ENCODE measurements at places on chromosomes 6 and 20.

GRCh38 chr6:133062077-133062476 is 179.1 kb upstream of the EYA4 start:
- DNase-seq = no peak

DNA sequence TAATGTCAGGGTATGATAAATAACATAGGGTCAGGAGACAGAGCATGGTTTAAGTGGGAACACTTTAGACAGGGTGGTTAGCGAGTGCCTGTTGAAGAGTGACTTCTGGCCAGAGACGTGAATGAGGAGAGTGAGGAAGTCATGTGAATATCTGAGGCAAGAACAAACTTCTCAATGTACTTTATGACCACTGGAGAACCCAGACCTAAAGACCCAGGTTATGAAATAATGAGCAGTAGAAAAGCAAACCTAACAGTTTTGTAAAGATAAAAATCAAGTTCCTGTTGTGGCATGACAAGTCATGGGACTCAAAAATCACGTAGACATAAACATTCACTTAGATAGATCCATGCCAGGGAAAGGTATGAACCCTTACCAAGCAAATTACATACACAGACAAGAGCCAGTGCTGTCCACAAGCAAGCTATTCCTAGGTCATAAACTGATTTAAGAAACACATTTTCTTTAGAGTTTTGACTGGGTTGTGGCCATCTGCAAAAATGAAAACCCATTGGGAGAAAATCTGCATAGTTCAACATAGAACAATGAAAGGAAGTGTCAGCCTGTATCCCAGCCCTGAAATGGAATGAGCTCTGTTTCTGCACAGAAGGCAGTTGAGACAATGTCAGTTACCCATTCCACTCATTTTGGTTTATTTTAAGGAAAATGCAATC is 2.2 kb upstream of the MYCT1 start:
- no peak for DNase-seq

DNA sequence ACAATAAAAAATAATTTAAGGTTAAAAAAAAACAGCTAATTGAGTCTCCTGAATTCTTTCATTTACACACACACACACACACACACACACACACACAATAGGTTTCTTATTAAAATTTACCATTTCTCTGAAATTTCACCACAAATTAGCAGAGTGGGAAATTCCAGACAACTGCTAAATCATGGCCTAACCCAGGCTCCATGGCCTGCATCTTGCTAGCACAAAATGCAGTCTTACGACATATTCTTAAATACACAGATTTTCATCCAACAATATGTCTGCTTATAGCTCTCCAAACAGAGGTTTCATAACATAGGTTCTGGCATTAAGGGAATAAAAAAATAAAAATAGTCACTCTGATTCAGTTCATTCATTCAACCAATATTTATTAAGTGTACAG is 46.9 kb downstream of the SOD2 start:
- DNase-seq = no peak

DNA sequence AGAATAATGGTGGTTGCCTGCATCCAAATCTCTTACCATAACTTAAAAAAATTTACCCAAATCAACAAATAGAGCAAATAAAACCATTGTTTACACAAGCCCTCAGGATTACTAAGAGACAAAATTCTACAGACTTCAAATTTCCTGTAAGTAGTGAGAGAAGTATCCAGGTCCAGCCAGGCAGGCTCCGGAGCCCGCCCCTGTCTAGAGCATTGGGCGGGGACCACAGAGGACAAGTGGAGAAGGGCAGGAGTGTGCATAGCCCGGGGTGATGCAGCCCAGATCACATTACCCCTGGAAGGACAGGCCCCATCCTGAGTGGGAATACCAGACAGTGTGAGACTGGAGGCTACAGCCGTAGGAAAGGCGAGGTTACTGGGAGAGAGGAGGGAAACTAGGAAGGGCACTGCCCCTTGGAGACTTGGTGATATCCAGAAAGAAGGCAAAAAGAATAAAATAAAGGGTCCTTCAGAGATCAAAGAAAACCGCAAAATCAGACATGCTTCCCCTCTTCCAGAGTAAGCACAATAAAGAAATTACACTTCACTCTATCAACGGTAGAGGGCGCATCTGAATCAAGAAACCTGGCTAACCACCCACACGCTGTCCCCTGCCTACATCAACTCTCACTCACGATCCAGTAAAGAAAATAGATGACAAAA is 26.6 kb downstream of the RIN2 start:
- no peak for DNase-seq

GRCh38 chr6:137430954-137431353 is 63.2 kb downstream of the OLIG3 start:
- DNase-seq = no peak

DNA sequence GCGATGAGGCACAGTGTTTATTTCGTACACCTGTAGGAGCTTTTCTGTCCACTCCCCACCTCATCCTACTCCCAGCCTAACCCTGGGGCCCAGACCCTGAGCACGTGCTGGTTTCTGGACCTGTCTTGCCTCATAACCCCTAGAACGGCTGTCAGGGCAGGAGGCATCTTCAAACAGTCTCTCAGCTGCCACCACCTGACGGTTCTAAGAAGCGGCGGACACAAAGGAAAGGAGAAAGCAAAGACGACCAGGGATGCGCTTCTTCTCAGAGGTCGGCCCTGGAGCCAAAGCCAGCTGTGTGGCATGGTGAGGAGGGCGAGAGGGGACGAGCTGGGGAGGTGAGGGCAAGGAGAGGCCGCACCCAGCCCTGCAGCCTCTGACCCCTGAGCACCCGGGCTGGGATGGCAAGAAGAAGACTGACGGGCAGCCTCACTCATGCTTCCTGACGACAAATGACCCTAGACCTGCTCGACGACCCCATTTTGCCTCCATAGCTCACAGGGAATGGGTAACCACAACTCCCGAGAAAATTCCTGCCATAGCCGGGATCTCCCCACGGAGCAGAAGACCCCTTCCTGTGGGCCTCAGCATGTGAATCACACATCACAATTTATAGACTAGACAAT is 62.1 kb downstream of the WDR27 start:
- DNase-seq = no peak

- DNase-seq = no peak
These were observed 100.9 kb downstream of the JAG1 start for GRCh38 chr20:10572853-10573252.

GRCh38 chr6:141580988-141581552 is 551.7 kb upstream of the GJE1 start:
- no peak for DNase-seq

GRCh38 chr6:11212664-11213063 is 19.8 kb downstream of the NEDD9 start:
- no peak for DNase-seq

DNA sequence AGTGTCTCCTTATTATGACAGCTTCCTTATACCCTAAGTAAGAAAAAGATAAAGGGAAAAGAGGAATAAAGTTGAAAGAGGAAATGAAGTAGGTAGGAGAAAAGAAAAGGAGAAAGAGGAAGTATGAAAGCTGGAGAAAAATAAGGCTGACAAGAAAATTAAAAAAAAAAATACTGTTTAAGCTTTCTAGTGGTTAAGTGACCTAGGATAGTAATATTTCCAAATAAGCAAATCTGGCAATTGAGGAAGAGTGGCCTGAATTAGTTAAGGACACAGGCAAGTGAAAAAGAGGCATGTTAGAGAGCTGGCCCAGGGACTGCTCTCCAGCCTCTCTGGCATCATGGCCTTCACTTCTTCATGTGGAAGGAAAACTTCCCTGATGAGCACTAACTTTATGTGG is 76.5 kb upstream of the ADGRF1 start:
- no peak for DNase-seq

DNA sequence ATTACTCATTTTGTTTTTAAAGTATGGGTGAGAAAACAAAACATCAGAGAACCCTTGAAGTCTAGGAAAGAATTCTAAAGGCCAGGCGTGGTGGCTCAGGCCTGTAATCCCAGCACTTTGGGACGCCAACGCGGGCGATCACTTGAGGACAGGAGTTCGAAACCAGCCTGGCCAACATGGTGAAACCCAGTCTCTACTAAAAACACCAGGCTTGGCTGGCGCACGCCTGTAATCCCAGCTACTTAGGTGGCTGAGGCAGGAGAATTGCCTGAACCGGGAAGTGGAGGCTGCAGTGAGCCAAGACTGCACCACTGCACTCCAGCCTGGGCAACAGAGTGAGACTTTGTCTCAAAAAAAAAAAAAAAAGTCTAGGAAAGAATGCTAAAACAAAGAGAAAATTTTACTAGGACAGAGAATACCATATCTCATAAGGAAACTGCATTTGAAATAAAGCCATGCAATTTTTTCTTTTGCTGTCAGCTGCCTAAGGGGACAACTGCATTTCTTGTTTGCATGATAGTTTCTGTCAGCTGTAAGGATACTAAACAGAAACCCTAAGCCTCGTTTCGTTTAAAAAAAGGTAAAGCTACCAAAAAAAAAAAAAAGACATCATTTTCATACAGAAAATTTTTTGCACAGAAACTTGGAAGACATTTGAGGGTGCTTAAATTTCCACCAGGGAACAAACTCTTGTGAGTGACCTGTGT is 32.1 kb downstream of the SMLR1 start:
- no peak for DNase-seq

DNA sequence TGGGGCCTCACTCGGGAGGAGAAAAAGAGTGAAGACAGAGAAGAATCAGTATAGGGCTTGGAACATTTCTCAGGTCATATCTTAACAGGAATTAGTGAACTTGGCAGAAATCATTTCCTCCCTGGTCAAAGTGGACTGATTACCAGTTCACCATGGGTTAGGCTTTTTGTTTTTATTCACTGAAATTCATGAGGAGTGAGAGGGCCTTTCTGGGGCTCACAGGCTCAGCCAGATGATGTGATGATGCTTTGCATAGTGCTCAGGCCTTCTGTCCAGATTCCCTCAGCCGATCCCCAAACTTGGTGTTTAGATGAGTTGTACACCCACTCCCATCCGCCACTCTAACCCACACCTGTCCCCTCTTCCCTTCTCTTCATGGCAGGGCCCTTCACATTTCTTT is 32.5 kb downstream of the SRSF3 start:
- DNase-seq = no peak

DNA sequence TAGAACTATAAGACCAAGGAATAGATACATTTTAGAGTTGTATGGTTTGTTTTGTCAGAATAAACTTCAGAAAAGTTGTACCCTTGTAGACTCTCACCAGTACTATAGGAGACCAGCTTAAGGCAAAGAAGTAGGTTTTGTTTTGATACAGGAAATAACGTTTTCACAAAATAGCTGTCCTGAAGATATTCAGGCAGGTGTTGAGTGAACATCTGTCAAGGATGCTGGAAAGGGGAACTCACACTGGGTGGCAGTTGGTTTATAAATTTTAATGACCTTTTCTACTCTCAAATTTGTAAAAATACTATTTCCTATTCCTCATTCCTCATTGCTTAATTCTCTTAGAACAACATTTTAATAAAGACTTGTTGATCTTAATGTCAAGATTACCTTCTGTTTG is 174.0 kb upstream of the MAN1A1 start:
- DNase-seq = no peak

DNA sequence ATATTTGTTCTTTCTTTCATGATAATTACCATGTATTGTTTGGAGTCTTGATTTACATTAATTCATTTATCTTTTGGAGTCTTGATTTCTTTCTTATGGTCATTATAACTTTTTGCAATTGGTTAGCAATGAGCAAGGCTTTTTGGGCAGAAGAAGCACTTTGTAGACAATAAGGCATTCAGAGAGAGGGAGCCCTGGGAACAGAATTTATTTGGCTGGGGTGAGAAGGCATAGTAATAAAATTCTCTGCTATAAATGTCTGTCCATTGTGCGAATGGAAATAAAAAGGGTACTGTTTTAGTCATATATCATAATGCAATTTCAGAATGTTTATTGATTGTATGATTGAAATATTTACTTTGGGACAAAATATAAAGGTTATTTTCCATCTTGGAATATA is 147.0 kb downstream of the SLC35F1 start:
- no peak for DNase-seq

DNA sequence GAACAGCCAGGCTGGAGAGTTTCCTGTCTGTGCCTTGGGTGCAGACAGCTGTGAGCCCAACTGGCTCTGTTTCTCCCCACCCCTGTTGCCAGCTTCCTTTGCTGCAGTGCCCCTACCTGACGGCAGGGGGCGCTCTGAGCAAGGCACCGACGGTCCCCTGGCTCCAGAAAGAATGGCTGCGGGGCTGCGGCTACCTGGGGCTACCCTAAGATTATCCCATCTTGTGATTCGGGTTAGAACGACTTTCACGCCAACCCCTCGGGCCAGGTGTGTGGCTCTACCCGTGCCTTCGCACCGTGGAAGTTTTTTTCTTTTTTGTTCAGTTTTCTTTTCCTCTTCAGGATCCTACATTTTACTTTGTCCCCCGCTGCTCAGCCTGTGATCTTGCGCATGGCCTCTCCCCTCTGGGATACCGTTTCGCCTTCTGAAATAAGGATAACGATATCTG is 33.4 kb upstream of the AAR2 start:
- peak; percentile 87 for DNase-seq

- DNase-seq = no peak
These were observed 20.4 kb downstream of the ZNF337 start for GRCh38 chr20:25676164-25676809.

GRCh38 chr6:143536461-143536865 is 24.9 kb upstream of the FUCA2 start:
- DNase-seq = peak; percentile 77

DNA sequence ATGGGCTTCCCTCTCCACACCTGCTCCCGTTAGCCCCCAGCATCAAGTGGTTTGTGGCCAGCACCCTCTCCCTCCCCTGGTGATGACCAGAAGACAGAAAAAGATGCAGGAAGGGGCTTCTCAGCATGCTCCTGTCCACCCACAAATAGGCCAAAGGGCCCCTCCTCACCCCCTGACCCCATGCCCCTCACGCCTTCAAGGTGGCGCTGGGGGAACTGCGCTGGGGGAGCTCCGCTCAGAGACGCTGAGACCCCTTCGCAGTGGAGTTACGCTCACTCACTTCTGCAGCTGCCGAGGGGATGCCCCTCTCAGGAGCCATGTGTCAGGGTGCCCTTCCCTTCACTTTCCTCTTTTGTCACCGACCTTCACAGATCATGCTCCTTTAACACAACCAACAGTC is 92.0 kb downstream of the PSMB1 start:
- DNase-seq = no peak

- no peak for DNase-seq
These were observed 49.2 kb downstream of the TOMM6 start for GRCh38 chr6:41836660-41837052.

- DNase-seq = no peak
These were observed 16.5 kb downstream of the BLOC1S5 start for GRCh38 chr6:8047541-8048292.

DNA sequence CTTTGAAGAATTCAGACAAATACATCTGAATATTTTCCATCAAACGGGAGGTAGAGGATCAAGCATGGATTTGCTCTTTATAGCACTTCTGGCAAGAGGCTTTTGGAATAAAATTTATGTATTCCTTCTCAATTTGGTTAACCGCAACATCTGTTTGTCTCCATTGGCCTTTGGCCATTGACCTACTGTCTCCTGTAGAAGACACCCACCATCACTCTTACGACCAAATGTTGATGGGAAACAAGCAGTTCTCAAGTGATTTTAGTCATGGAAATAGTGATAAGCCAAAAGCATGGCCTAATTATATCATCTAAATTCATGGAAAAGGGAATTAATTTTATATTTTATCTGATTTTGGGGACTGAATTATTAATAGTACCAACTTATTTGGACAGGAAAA is 591.9 kb downstream of the CD109 start:
- DNase-seq = no peak
